ENCODE measurements at places on chromosomes 6 and 20.
A peak's percentile ranks its signal among the peaks of the same experiment; 100 is the strongest.

DNA sequence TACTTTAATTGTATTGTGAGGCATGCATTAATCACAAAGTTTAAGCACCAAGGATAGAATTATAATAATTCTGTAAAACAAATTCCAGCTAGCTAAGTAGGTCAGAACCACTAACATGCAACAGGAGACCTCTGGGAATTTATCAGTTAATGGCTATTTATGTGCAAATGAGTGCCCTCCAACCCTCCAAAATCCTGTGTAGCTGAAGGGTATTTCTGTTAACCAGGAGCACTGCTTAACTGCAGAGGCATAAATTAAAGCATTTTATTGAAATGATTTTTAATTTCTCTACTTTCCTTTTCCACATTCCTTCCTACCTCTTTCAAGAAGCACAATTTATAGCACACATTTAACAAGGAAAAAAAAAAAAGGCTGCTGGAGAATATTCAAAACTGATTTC is 77.0 kb downstream of the MMS22L start:
- DNase-seq, result no peak

DNA sequence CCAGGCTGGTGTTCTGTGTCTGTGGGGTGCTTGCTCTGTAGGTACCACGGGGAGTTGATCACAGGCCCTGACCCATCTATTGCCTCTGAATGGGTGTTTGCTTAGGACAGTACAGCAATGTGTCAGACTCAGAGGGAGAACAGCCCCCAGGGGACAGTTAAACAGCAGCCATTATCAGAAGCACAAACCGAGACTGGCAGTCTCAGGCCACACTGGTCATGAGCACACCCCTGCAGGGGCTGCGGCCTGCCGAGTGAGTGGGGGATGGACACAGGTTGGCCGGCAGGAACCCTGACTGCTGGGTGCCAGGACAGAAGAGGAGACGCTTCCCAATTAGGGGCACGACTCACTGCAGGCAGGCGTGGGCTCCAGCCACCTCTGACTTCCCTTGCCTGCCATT is 395.6 kb downstream of the CDH4 start:
- no peak for DNase-seq

- no peak for DNase-seq
These were observed 20.7 kb upstream of the ELOVL2 start for GRCh38 chr6:11064836-11065235.

GRCh38 chr6:40583709-40584108 is 3.5 kb downstream of the LRFN2 start:
- peak; percentile 66 for DNase-seq

DNA sequence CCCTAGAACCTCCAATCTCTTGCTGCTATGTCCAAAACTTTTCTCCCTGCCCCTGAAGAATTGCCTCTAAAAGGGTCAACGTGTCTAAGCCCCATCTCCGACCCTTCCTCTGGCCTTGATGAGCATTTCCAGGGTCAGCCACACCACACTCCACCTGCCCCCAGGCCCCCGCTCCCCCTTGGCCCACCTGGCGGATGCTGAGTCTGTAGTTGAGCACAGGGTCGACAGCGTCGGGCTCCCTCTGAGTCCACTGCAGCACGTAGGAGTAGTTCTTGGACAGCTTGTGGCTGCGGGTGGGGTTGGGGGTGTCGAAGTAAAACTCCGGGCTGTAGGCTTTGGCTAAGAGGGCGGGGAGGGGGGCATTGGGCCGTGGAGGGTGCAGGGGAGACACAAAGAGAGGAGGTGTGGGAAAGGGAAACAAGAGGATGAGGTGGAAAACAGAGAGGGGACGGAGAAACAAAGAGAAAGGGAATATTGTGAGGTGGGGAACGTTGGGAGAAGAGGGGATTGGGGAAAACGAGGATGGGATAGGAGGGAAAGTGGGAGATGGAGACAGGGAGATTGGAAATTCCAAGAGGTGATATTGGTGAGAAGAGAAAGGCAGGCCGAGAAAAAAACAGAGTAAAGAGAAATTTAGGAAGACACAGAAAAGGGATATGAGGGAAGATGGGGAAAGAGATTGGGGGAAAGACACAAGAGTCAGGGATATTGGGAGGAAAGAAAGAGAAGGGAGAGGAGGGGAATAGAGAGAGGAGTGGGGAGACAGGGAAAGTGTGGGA is 50.5 kb downstream of the MDGA1 start:
- DNase-seq, result no peak

All from NCI-H510A treated with DMSO at 0.1 percent for 48 hours (cell line).